ENCODE measurements at places on chromosomes 16 and 17.

DNA sequence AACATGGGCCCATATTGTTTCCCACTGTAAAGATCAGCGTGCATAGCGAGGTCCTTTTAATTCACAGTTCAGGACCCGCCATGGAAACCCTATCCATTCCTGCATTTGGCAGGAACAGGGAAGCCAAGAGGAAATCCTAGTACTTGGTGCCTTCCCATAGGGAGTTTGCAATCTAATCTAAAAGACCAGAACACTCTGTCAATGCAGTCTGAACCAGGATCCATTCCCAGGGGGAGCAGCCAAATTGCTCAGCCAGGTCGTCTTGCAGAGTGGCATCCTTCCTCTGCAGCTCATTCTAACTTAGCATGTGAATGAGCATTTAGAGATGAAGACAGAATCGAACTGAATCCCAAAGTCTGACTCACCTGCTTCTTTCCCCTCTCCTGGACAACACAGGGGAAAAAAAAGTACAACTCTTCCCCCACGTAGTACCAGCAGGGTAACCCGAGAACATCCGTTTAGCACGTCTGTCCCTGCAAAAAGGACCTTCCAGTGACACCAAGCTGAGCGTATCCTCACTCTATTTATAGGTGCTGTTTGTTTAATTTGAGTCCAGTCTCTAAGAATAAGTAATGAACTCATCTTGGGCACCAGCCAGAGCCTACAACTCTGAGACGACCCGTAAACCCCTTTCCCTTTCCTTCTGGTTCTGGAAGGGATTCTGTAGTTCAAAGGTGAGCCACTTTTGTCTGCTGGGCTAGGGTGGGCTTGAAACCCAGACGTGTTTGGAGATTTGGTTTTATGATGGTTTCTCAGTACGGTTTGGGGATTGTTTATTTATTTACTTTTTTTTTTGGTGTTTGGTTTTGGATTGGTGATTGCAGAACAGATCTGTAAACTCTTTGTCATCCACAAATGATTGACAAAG lies 74.5 kb downstream of the ERCC4 start:
- DNase-seq, result no peak

DNA sequence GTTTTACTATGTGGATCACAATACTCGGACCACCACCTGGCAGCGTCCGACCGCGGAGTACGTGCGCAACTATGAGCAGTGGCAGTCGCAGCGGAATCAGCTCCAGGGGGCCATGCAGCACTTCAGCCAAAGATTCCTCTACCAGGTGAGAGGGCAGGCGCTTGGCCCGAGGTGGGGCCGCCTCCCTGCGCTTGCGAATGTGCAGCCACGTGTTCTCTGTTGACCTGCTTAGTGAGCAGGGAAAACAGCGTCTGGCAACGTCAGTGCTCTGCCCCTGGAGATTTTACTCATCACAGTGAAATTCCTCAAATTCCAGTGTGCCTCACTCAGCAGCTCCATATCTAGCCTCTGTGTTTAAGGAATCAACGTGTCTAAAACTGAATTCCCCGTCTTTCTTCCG lies 33.4 kb upstream of the CLEC18A start:
- DNase-seq, result no peak

DNA sequence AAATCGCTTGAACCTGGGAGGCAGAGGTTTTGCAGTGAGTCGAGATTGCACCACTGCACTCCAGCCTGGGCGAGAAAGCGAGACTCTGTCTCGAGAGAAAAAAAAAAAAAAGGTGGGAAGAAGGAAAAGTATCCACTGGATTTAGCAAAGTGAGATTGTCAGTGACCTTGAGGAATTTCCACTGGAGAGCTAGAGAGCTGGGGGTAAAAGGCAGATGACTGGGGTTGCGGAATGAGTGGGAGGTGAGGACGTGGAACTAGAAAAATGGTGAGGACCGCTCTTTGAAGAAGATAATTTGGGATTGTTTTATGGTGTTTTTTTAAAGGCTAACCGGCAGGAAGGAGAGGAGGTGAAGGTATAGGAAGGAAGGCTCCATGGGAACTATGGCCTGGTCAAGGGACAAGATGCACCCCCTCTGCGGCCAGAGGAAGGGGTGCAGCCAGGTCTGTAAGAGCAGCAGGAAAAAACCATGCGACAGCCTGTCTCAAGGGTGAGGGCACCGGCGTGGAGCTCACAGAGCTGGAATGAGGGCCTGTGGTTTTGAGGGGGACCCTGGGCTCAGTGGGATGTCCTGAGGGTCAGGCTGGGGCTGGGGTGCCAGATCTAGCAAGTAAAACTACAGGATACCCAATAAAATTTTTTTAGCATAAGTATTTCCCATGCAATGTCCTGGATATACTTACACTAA lies 694 bp upstream of the MLST8 start:
- no peak for DNase-seq

DNA sequence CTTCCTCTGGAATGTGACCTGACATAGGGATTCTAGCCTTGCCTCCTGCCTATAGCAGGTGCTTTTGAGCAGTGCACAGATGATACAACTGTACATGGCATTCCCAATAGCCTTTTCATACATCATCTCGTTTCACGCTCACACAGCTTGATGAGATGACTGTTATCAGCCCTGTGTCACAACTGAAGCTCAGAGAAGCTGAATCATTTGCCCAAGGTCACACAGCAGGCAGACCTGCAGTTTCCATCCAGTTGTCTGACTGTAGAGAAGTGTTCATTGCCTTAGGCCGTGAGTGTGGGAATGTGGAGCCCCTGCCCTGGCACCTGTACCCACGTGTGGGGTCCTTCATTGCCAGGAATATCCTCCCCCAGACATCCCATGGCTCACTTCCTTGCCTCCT lies 20.1 kb downstream of the WFDC1 start:
- no peak for DNase-seq

DNA sequence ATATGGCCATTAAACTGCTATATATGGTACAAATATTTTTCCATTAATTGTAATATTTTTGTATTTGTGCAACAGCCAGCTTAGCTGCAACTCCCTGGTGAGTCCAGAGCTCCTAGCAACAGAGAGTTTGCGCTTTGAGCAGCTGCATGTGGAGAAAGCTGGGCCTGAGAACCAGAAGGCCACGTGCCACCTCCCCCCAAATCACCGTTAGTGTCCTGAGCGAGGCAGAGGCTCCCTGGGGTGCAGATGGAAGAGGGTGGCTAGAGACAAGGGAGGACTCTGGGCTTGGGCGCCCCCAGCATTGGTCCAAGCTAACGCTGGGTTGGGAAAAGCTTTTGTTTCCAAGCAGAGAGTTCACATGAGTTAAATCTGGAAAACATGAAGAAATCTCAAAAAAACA lies 41.6 kb downstream of the HSBP1 start:
- no peak for DNase-seq

DNA sequence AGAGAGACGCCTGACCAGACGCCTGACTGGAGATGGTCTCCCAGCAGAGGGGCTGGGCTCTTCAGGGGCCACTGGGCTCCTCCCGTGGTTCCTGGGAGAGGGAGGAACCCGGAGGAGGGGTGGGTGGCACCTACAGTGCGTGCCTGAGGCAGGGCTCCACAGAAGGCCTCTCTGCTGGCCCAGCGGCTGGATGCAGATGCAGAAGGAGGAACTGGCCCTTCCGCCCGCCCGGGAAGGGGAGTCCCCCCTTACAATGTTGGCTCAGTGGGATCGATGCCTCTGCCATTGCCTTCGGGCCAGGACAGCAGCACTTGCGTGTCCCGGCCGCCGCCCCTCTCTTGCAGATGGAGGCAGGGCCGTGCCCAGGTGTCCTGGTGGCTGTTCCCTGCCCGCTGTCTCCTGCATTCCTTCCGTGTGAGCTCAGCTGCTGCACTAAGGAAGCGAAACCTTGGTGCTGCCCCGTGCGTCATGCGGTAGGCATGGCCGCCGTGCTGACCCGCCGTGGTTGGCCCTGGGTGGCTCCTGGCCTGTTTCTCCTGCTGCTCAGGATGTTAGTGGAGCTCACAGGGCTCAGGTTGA lies 15.1 kb downstream of the BAIAP2 start:
- no peak for DNase-seq

DNA sequence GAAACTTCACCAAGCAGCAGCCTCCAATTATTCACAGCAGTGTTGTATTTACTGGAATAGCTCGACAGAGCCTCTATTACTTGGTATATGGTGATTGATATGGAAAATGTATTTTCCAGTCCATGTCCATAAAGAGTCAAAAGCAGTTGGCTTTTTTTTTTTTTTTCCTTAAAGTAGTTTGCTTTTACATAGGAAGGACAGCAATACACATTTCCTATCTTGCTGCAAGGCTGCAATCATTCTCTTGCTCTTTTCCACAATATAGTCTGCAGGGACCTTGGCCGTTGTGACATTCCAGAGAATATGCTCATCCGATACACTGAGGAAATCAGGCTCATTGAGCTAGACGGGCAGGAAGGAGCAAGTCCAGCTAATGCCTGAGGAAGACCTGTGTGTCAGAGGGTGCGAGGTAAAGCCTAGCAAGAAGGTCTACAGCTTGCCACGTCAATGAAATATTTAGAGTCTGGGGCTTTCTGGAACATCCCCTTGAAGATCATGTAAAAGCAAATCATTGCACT lies 131.1 kb downstream of the ENGASE start:
- no peak for DNase-seq

GRCh38 chr17:44543213-44543904 lies 13.9 kb upstream of the FZD2 start:
- no peak for DNase-seq

- no peak for DNase-seq
Measured at GRCh38 chr16:4339909-4340308, 11.2 kb downstream of the PAM16 start.

GRCh38 chr17:19308398-19308797 lies 54.1 kb downstream of the B9D1 start:
- DNase-seq, result no peak

- DNase-seq, result no peak
Measured at GRCh38 chr17:9487406-9487805, 88.2 kb downstream of the STX8 start.

- DNase-seq, result no peak
Measured at GRCh38 chr17:76196675-76197074, 43.6 kb downstream of the RNF157 start.

- no peak for DNase-seq
Measured at GRCh38 chr17:56489980-56490379, 103.5 kb upstream of the NOG start.

All from GDM1 (cell line).